CD4-positive, alpha-beta memory T cell (primary cell): ENCODE measurements at places on chromosomes 11 and 22. TPM values are rescaled to one million over a fixed set of nuclear protein-coding genes. Genes with fewer than 3 reads are reported as not detected.

DNA sequence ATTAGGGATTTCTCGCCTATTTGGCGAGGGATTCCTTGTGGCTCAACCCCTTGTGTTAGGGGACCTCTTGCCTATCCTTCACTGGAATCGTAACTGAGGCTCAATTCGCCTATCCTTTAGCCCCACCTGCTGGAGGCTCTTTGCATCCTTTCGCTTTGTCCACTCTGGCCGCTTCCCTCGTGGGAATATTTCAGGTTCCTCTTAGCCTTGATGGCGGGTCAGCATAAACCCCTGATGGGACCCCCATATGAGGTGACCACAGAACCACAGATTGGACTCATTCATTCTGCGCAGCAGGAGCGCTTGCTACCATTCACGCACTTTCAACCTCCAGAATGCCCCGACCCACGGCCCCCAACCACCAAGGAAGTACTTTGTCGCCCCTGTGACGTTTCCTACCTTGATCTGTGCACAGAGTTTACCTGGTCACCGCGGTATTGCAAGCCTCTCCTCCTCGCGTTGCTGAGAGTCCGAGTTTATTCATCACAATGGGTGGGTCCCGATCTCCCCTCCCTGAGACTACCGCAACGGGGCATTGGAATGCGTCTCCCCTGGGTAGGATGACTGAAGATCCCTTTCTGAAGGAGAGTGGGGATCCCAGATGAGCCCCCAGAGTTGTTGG, at the start of gene OR52N2:
OR52N2 (plus strand) TSS at position 425 of the 622 bp plus-strand sequence. CDS start 11,412 bp downstream, outside the sequence.
- H3K4me1 ChIP-seq = peaks cover 8% of the 10 kb centered on the region
- no peaks in the 10 kb centered on the region for H3K36me3 ChIP-seq
- H3K27ac ChIP-seq = no peak within 1 kb of the TSS
- no peaks in the 10 kb centered on the region for H3K27me3 ChIP-seq
- H3K4me3 ChIP-seq = peak within 1 kb of the TSS; percentile 58

The ANO9 gene
- 120 TPM for total RNA-seq

The THOC5 gene
- total RNA-seq = 57.7 TPM

The RAB3IL1 gene
- total RNA-seq = 0.44 TPM

DNA sequence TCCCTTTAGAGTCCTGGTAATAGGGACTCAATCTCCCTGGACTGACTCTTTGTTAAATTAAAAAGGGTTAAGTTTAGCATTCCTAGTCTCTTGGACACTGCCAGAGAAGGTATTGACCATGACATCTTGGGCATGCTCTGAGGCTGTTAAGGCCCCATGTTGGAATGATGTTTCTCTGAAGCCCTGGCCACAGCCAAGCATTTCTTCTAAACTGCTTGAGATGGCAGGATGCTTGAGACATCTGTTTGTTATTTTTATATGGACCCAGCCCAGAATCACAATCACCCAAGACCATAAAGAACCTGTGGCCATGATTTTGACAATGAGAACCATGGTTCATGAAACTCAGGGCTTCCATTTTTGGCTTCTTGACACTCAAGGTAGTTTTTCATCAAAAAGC, 5.5 kb upstream of the ANKK1 start:
- H3K4me1 ChIP-seq = no peaks in the 10 kb centered on the region
- H3K27ac ChIP-seq = no peak overlapping the region
- no peaks in the 10 kb centered on the region for H3K27me3 ChIP-seq

DNA sequence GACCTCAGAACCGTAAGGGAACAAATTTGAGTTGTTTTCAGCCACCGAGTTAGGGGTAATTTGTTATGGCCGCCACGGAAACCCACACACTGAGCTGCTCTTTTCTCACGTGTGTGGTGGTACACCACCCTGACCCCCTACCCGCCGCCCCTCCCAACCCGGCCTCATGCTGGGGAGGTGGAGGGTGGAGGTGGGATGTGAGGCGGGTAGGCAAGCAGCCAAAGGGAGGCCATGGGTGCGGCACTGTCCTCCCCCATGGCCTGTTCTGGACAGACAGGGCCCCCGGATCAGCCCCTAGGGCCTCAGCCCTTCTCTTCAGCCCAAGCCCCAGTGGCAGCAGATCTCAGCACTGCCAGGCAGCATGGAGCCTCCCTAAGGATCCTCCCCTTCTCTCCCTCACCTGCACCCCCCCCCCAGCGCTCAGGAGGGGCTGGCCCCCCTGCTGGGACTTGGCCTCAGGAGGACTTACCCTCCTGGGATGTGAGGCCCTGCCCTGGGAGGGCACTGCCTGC, 7.9 kb downstream of the PRR5 start:
- no peaks in the 10 kb centered on the region for H3K27me3 ChIP-seq
- no peak overlapping the region for H3K27ac ChIP-seq
- DNase-seq = peak; percentile 39
- no peaks in the 10 kb centered on the region for H3K36me3 ChIP-seq
- H3K4me3 ChIP-seq = no peak overlapping the region

The SCT gene
- not detected for total RNA-seq

DNA sequence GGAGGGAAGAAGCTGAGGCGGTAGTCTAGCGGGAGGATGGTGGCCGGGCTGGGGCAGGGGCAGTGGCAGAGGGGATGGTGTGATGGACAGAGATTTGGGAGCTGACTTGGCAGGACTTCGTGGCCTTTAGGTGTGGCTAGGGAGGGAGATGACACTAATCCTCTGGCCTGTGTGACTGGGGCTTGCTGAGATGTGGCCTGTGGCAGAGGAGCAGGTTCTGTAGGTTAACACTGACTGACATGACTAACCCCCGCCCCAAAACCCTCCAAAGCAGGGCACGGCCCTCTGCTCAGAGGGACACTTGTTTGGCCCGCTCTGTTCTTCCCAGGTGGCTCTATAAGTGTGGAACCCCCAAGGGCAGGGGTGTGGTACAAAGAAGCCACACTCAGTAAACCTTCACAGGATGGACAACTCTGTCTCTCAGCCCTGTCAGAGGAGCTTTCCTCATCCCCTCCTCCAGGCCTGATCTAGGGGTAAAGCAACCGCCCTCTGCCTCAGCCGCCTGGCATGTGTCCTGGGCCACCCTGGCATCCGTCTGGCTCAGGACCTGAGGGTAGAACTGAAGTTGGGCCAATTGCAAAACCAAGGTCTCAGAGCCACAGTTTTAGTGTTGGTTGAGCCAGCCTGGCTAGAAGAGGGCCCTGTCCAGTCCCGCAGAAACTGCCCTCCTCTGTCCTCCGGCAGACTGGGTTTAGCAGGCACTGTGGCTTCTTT, 15.6 kb downstream of the TOM1 start:
- H3K27ac ChIP-seq = no peak overlapping the region
- peaks cover 24% of the 10 kb centered on the region for H3K36me3 ChIP-seq
- H3K4me3 ChIP-seq = no peak overlapping the region
- H3K4me1 ChIP-seq = peaks cover 58% of the 10 kb centered on the region
- no peak for DNase-seq
- no peaks in the 10 kb centered on the region for H3K27me3 ChIP-seq

DNA sequence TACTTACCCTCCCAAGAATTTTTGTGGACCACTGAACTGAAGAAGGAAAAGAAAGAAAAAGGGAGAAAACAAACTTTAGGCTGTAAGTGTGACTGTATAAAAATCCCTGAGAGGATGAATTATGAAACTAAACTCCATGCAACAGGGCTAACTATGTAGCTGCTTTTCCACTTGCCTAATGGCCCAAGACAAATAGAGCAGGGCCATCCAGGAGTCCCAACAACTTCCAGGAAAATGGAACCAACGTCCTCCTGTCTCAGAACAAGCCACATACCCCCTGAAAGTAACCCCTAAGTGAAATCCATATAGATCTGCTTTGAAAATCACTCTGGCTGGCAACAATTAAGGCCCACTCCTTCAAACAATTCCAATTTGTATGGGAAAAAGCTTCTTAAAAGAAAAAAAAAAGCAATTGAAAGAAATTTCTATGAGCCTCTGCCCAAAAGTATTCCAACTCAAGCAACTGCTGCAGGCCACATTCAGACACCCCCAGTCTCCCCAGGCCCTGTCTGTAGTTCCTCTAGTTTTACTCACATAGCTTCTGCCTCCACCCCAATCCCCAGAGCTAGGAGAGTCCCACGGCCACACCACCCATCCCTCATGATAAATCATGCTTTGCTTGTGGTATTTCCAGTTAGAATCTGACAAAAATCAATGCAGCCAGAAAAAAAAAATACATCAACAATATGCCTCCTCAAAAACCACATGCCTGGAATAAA, 12.7 kb downstream of the RBFOX2 start:
- no peaks in the 10 kb centered on the region for H3K27me3 ChIP-seq
- H3K27ac ChIP-seq = no peak overlapping the region
- no peak for DNase-seq
- no peaks in the 10 kb centered on the region for H3K36me3 ChIP-seq
- H3K4me1 ChIP-seq = no peaks in the 10 kb centered on the region

The MS4A15 gene
- not detected for total RNA-seq

The A4GALT gene
- total RNA-seq = 0.15 TPM

GRCh38 chr22:44616882-44617655, 84.9 kb upstream of the PRR5 start:
- no peaks in the 10 kb centered on the region for H3K27me3 ChIP-seq
- no peak overlapping the region for H3K4me3 ChIP-seq
- peaks cover 15% of the 10 kb centered on the region for H3K4me1 ChIP-seq
- DNase-seq = no peak

DNA sequence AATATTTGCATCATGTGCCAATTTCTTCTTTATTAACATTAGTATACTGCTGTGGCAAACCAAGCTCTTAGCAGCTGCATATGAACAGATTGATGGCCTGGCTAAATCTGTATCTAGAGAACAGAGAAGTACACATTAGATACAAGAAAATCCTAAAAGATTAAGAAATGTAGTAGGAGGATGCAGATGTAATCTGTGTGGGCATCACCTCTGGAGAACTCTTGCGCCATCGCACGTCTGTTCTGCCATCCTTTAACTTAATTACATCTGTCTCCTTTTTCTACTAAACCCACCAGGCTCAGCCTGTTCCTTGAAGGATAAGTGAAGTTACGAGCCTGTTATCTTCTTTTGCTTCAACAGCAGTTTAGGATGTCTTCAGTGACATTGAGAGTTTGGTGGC, 196.4 kb upstream of the PITPNB start:
- H3K4me1 ChIP-seq = no peaks in the 10 kb centered on the region
- DNase-seq = no peak
- H3K27me3 ChIP-seq = no peaks in the 10 kb centered on the region

The GRM5 gene
- total RNA-seq = not detected

The TH gene
- not detected for total RNA-seq

The GLYATL2 gene
- total RNA-seq = not detected

The NELL1 gene
- not detected for total RNA-seq

DNA sequence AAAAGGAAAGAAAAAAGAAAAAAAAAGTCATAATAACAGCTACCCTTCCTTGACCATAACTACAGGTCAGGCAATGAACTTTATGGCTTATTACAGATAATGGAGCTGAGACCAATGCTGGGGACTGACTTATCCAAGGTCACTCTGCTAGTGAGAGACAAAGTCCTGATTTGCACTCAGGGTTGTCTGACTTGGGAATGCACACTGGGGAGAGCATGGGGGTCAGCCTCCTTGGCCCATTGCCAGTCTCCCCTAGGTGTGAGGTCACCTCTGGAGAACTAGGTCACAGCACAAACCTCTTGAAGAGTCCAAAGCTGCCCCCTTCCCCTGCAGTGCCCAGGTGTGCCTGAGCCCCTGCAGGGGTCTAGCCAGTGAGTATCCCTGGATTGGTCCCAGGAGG, 5.3 kb upstream of the CDC42EP1 start:
- peaks cover 3% of the 10 kb centered on the region for H3K27me3 ChIP-seq
- no peaks in the 10 kb centered on the region for H3K4me1 ChIP-seq
- H3K4me3 ChIP-seq = no peak overlapping the region

The SCGB1C1 gene
- total RNA-seq = not detected

- H3K4me1 ChIP-seq = no peaks in the 10 kb centered on the region
- H3K27ac ChIP-seq = no peak overlapping the region
Measured at GRCh38 chr11:117649296-117650055, 147.5 kb downstream of the DSCAML1 start.

- no peaks in the 10 kb centered on the region for H3K4me1 ChIP-seq
- H3K4me3 ChIP-seq = no peak overlapping the region
- H3K36me3 ChIP-seq = no peaks in the 10 kb centered on the region
- no peak overlapping the region for H3K27ac ChIP-seq
Measured at GRCh38 chr11:24406389-24406788, 90.5 kb upstream of the LUZP2 start.

DNA sequence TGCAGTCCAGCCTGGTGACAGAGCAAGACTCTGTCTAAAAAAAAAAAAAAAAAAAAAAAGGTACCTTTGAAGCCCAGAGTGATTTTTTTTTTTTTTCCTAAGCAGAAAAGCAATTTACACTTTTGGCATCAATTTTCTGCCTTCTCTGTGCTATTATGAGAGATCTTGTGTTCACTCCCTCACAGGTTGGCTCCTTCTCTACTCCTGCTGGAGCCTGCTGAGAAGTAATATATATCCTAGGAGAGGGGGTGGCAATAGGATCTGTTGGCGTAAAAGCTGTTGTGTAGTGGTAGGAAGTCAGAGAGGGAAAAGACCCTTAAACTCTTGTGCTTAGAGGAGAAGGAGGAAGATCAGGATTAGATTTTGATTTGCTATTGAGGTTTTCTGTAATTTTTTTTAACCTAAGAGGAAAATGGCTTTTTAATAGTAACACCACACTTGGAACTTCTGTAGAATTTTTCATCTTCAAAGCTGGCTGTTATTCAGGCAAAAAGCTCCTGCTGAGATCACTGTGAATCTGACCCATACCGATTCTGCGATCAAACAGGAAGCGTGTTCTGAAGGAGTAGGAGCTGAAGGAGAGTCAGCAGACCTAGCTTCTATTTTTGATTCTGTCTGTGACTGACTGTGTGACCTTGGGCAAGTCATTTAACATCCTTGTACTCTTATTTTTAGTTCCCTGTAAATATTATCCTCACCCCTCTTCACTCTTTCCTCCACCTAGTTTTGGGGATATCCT, 77.7 kb downstream of the TRIM44 start:
- no peaks in the 10 kb centered on the region for H3K4me1 ChIP-seq
- H3K36me3 ChIP-seq = peaks cover 8% of the 10 kb centered on the region
- H3K27me3 ChIP-seq = no peaks in the 10 kb centered on the region
- no peak overlapping the region for H3K27ac ChIP-seq

The TMEM191B gene
- 3.8 TPM for total RNA-seq

The KDELR3 gene
- total RNA-seq = not detected
